ENCODE measurements at places on chromosomes 2 and 18.

DNA sequence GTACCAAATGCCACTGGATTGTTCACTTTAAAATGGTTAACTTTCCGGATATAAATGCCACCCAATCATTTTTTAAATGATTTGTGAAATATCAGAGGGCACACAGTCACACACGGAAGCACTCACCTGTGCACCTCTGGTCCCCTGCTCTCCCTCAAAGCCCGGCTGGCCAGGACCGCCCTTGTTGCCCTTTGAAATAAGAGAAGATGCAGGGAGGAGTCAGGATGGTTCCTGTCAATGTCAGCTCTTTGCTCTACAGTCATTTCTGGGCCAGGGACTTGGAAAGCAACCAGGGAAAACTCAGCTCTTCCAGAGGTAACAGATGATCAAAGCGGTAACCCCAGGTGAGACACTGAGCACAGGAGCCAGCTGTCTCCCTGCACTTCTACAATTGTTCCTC lies 60.7 kb downstream of the COL6A3 start:
- DNase-seq = no peak

DNA sequence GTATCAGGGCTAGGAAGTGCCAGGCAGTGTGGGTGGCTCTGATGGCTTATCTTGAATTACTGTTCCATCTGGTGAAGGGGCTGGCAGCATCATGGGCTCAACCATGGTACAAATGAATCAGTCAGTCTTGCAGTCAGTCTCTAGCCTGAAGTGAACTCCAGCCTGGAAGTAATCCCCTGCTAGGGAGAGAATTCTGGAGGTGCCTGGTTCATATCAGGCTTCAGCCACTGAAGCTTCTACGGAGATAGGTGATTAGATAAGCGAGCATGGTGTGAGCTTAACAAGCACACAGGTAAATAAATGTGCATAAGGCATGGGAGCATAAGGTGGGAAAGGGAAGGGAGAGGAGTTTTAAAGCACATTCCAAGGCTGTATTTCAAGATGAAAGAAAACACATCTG lies 541.7 kb downstream of the MBD2 start:
- no peak for DNase-seq

DNA sequence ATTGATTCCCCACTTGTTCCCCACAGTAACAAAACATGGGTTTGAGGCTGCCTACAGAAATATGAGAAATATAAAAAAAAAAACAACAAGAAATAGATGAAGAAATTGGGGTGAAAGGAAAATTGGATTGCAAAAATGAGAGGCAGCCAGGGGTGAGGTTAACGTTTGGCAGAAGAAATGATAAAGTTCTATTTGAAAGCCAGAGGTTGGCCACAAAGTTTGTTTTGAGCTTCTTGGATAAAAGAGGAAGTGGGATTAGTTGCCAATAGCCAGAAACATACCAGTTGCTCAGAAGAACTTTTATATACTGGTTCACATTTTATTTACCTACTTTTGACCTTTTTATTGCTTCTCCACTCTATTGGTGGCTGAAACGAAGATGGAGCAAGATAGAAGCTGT lies 67.5 kb downstream of the FASTKD2 start:
- DNase-seq = no peak

- DNase-seq = no peak
These were observed 355.8 kb downstream of the ARL6IP6 start for GRCh38 chr2:153074207-153074606.

GRCh38 chr18:6881034-6881820 lies 151.7 kb downstream of the ARHGAP28 start:
- no peak for DNase-seq

GRCh38 chr2:14896330-14897030 lies 264.0 kb downstream of the LRATD1 start:
- no peak for DNase-seq

DNA sequence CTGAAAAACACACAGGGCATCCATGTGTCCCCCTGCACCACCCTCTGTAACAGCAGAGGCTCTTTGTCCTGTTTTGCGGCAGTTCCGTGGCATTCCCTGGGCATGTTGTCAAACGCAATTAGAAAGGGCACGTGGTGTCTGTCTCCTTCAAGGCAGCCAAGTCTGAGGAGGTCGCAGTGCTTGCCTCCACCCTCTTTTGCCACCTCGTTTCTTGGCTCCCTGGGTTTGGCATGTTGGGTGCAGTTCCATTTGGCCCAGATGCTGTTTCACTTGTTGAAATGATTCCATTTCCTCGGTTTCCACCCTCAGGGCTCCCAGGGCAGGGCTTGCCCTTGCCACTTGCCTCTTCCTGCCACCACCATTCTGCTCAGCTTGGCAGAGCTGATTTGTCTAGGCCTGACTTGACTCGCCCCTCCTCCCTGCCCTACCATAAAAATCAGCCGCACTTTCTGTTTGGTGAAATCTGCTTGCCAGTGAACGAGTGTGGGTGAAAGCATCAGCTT lies 12.4 kb downstream of the CCL20 start:
- no peak for DNase-seq

DNA sequence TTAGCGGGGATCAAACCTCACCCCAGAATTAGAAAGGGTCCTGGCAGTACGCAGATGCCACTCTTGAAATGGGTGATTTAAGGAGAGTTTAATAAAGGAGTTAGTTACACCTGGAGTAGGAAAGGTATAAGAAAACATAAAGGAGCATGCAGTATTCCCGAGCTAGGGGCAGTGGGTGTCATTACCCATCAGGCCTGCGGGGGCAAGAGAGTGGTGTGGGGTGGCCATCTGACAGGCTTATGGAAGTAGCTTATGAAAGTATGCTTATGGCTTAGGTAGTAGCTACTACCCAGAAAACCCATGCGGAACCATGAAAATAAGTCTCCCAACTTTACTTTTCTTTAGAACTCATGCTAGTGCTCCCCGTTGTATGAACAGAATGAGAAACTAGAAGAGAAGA lies 568.9 kb upstream of the ACVR2A start:
- DNase-seq = no peak

All from activated CD4-positive, alpha-beta T cell treated with anti-CD3 and anti-CD28 coated beads, Interleukin-2, amount 50 U/mL, for 48 hours (primary cell).